ENCODE measurements at places on chromosomes 12 and 14.

- no peak for DNase-seq
These were observed 378.7 kb upstream of the KITLG start for GRCh38 chr12:88958946-88959345.

DNA sequence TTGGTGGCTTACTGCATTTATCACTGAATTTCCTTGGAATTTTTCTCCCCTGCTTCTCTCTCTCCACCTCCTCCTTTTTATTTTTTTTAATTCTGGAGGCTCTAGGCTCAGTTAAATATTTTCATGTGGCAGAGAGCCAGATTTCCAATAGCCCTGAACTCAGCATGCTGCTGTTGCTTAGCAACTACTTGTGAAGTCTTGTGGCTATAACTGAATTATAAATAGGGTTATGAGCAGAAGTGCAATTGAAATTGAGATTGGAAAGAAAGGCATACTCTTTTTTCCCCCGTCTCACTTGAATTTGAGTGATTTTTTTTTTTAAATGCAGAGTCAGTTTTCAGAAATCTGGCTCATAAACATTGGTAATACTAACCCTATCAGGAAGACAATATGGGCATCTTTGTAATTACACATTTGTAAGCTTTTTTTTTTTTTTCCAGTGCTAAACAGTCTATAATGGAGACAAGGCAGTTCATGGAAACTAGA lies 38.3 kb downstream of the ATF7IP start:
- DNase-seq = peak; percentile 55

- DNase-seq = no peak
These were observed 65.6 kb upstream of the ZDHHC17 start for GRCh38 chr12:76698316-76698715.

- peak; percentile 89 for DNase-seq
These were observed 84.8 kb downstream of the NRXN3 start for GRCh38 chr14:78254911-78255461.

GRCh38 chr12:114294303-114294685 lies 111.7 kb downstream of the TBX5 start:
- DNase-seq = peak; percentile 11

- no peak for DNase-seq
These were observed 179.2 kb upstream of the RTL1 start for GRCh38 chr14:101082436-101083384.

GRCh38 chr12:52156757-52157565 lies 34.9 kb downstream of the KRT80 start:
- DNase-seq = peak; percentile 59

- no peak for DNase-seq
These were observed 69.5 kb upstream of the FERMT2 start for GRCh38 chr14:53020193-53020932.

GRCh38 chr14:24639270-24639669 lies 5.3 kb upstream of the GZMB start:
- DNase-seq = no peak

GRCh38 chr12:117003883-117004404 lies 93.2 kb downstream of the FBXW8 start:
- no peak for DNase-seq

GRCh38 chr12:120196363-120196762 lies 1.8 kb upstream of the GCN1 start:
- no peak for DNase-seq

GRCh38 chr12:28253161-28253641 lies 62.9 kb downstream of the CCDC91 start:
- DNase-seq = peak; percentile 9

- DNase-seq = no peak
These were observed 1.0 kb downstream of the SOS2 start for GRCh38 chr14:50230401-50230700.

- no peak for DNase-seq
These were observed 15.0 kb downstream of the CCDC85C start for GRCh38 chr14:99589031-99589441.

DNA sequence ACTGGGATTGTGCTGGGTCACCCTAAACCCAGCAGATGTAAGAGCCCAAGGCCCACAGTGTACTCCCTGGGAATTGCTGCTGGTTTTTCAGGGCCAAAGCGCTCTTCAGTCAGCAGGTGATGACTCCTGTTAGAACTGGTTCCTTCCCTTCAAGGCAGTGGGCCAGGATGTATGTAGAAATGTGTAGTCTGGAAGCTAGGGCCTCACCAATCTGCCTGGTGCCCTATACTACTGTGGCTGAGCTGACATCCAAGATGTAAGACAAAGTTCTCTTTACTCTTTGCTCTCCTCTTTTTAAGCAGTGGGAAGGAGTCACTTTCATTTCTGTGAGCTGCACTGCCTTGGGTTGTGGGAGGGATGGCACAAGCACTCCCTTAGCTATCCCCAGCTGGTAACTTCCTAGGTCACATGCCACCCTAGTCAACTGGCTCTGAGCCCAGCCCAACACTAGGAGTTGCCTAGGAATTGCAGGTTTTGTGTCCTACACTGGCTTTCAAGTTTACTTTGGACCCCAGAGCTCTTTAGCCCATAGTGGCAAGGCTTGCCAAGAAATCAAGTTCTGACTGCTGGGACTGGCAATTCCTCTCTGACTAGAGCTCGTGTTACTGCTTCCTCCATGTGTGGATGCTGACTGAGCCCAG lies 249.2 kb downstream of the C12orf50 start:
- DNase-seq = no peak

DNA sequence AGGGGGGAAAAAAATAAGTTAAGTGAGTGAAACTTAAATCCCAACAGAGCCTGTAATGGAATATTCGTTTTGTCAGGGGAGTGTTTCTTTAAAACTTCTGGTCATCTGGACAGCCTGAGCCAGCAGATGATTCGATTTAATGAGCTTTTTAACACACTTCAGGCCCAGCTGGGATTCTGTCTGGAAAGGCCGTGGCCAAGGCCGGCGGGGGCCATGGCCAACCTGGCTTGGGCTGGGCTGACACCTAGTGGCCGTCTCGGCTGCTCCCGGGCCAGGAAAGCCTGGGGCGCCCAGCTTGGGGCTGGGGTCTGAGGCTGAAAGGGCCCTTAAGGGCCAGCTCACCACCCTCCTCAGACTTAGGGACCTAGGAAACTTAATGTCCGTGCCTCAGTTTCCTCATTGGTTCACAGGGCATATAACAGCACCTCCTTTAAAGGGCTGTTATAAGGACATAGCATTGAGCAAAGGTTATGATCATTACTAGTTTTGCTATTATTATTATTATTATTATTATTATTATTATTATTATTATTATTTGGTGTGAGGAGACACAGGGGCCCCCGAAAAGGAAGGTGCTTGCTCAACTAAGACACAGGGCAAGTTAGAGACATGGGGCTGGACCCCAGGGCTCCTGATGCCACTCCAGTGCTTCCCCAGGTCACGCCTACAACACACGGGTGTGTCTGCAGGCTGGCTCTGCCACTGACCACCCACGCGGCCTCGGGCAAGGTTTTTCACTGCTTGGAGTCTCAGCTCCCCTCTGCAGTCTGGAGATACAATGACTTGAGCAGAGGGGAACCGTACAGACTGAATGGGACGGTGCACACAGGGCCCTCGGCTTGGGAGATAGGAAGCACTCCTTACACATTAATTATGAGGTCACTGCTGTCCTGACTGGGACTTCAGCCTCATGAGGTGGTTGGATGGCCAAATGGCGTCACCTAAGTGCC lies 84.0 kb downstream of the SYNE3 start:
- no peak for DNase-seq

DNA sequence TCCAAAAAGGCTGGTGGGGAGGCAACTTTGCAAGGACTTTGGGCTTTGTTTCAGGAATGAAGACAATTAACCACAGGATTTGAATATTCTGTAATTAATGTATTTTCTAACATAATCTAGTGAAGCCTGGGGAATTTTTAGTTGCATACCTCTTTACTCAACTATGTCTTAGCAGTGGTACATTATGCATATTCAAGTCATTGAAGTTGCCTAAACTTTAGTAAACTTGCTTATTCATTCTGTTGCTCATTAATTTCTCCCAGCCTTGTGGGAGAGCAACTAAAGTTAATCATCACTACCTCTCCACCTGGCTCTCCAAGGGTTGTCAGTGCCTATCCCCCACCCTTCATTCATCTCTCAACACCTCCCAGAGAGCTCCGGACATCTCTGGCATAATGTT lies 54.2 kb downstream of the IFNG-AS1 start:
- DNase-seq = no peak

- no peak for DNase-seq
These were observed 89.7 kb upstream of the CCDC198 start for GRCh38 chr14:57583396-57583795.

DNA sequence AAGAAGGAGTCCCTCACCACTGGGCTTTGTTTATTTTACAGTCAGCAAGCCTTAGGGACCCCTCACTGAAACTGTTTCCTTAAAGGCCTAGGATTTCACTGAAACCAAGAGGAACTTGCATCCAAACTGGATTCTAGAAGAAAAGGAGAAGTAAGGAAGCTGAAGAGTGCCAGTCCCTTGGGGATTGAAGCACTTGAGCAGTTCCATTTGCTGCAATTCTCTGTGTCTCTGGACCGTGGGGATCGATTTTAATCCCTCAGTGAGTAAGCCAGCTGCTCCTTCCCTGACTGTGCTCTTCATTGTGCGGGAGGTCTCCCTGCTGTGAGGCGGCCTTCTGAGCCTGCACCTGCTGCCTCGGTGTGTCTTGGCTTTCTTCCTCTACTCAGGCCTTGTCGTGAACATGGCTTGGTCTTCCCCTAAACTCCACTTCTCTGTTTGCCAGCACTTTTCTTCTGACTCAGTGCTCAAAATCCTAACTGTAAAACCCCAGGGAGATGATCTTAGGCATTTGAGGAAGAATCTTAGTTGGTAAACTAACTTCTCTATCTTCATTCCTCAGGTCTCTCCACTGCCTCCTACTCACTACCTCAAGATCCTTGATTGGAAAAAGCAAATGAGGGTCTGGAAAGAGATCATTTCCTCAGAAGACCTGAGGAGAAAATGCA lies 132.6 kb downstream of the SLC38A6 start:
- no peak for DNase-seq

- peak; percentile 68 for DNase-seq
These were observed 111.6 kb downstream of the HECTD4 start for GRCh38 chr12:112270673-112271072.

DNA sequence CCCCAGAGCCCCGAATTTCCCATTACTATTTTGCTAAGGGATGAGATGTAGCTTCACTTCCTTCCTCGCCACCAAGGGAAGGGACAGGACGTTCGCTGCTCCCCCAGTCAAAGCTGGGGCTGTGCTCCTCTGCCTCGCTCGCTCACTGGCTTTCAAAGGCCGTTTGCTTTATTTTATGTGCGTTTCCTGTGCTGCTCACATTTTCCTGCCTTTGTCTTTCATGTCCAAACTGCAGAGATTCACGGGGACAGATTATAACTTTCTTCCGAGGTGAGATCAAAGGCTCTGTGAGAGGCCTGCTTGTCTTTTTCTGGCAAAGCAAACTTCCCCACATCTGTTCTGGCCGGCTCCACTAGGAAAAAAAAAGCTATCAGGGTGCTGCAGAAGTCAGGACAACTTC lies 76.0 kb upstream of the FZD10 start:
- DNase-seq = no peak

DNA sequence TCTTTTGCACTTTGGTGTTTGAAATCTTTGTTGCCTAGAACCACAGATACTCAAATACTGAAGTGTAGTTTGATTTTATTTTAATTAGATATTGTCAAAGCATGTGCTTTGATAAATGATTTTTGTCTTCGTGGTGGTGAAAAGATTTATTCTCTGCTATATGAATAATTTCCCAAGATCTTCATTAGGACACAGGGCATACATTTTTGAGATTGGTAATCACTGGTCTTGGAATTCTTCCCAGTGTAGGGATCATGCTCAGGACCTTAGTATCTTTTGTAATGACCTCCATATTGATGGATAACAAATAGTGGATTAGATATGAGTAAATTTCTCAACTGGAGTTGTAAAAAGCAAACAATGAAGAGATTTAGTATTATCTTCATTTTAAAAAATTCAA lies 28.2 kb downstream of the TBK1 start:
- DNase-seq = no peak

DNA sequence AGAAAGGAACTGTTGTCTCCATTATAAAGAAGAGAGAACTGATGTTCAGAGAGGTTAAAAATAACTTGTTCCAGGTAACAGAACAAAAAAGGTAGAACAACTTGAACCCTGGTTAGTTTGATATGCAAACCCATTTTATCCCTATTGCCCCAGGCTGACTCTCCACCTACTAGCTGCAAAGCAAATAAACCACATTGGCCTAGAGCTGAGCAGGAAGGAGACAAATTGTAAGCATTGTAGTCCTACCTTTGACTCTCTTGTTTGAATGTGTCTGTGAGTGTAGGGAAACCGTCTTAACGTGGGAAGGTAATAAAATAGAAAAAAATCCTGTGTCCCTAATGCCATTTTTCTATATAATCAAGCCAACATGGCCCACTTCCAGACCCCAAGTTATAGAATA lies 126.4 kb downstream of the CCER1 start:
- no peak for DNase-seq

DNA sequence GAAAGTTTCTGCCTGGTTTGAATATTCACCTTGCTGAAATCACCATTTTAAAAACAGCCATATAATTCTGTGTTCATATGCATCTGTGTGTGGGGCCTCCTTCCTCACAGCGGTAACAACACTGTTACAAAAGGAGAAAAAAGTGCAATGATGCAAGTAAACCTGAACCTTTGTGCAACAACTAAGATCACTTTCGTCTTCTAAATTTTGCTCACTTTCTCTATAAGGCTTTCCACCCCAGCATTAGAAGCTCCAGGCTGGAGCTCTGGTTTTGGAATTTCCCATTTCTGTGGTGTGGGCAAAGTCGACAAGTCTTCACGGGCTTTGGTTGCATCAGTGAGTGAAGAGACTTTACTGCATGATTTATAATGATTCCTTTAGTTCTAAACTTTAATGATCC lies 18.4 kb downstream of the FGD6 start:
- DNase-seq = peak; percentile 66

DNA sequence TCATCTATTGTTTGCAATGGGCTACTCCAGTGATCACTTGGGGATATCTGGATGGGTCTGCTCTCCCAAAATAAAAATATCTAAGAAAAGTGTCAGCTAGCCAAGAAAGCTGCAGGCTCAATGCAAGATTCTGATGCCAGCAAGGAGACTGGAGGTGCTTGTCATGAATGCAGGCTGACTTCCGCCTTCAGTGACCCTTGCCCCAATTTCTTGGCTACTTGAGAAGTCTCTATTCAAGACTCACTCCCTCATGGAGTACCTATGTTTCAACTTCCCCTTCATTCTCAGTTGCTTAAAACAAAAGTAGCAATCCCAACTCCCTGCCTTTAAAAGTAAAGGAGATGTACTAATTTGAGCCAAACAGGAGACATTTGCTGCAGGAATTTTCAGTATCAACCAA lies 123.9 kb downstream of the GPR65 start:
- no peak for DNase-seq

GRCh38 chr12:56296295-56296694 lies 3.8 kb downstream of the CS start:
- no peak for DNase-seq

DNA sequence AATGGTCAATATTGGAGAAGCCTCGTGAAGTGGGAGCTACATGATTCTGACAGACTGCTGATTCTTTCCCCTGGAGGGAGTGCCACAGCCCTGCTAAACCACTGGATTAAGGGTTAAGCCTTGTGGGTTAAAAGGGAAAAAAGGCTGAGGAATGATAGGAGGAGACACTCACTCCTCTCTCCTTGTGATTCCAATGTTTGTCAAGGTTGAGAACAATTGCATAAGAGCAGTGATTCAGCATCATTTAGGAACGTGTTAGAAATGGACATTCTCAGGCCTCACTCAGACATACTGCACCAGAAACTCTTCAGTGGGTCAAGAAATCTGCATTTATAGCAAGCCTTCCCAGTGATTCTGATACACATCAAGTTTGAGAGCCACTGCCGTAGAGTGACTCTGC lies 87.8 kb upstream of the GZMB start:
- DNase-seq = no peak

GRCh38 chr12:66237505-66238175 lies 48.6 kb downstream of the IRAK3 start:
- no peak for DNase-seq

- DNase-seq = no peak
These were observed 22.5 kb downstream of the MRPS35 start for GRCh38 chr12:27733052-27733656.
